ENCODE measurements at places on chromosomes 2 and 18.

- no peak for DNase-seq
Measured at GRCh38 chr18:58887613-58887963, 22.9 kb downstream of the ZNF532 start.

GRCh38 chr2:221605751-221606240, 33.7 kb upstream of the EPHA4 start:
- DNase-seq: no peak

- no peak for DNase-seq
Measured at GRCh38 chr18:48521723-48522122, 17.1 kb upstream of the CTIF start.

DNA sequence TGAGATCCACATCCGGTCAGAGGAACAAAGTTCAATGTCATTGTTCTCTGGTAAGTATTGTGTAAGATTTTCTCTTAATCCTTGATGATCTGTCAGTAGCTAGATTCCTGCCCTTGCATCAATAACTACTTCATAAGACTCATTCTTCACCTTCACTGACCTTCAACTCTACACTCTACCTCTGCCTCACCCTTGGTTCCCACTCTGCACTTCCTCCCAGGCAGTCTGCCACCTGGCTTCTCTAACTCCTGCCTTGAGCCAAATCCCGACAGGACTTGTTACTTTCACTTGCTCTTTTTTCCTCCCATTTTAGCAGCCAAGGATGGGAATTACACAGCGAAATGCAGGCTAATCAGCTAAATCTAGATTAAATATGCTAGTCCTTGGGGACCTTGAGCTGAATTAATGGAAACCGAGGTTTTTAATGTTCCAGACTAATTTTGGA, 190.7 kb downstream of the DLGAP1 start:
- no peak for DNase-seq

GRCh38 chr2:212484563-212485080, 54.0 kb downstream of the ERBB4 start:
- no peak for DNase-seq

DNA sequence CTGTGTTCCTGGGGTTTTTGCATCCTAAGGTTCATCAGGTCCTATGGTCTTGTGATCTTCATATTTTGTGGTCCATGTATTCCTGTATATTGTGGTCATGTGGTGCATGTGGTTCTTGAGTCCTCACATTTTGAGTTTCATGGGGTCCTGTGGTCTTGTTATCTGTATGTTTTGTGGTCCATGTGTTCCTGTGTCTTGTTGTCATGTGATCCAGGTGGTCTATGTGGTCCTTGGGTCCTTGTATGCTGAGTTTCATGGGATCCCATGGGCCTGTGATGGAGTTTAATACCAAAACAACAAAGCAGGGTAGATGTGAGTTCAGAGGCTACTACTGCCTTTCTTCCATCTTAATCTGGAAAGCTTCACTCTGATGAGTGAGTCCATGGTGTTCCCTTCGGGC, 166.4 kb downstream of the TMEM18 start:
- no peak for DNase-seq

GRCh38 chr18:61149786-61150185, 183.4 kb upstream of the CDH20 start:
- DNase-seq: no peak

GRCh38 chr2:82797469-82797868, 1661.6 kb downstream of the SUCLG1 start:
- DNase-seq: no peak

- DNase-seq: no peak
Measured at GRCh38 chr2:218717262-218717661, 6.6 kb downstream of the TTLL4 start.

- DNase-seq: no peak
Measured at GRCh38 chr2:127277028-127277427, 16.9 kb downstream of the ERCC3 start.

DNA sequence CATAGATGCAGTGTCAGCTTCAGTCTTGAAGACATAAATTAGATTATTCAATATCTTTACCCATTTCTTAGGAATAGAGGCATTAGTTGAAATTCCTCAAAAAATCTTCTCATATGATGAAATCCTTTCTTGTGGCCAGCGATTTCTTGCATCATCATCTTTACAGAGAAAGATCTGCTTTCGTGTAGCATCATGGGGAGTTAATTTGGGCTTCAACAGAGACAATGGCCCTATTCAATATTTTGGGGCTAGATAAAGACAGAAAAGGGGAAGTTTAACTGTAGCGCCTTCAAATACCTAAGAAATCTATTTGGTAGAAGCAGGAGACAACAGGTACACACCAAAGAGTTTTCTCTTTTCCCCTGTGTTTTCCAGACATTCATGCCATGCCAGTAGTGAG, 73.8 kb downstream of the TGFA start:
- no peak for DNase-seq

- no peak for DNase-seq
Measured at GRCh38 chr18:12921178-12921577, 26.6 kb upstream of the SEH1L start.

DNA sequence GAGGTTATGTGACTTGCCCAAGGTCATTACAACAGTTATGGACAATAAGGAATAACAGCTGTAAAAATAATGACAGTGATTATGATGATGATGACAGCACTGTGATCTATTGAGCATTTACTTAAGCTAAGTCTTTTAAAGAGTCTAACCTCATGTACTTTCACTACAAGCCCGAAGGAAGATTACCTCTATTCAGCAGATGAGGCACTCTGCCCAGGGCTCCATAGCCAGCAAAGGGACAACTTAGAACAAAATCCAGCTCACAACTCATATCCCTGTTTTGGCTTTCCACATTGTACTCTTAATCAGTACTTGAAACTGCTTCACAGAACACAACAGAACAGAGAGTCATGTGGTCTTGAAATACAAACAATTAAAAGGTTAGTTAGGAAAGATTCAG, 290.2 kb downstream of the ZNF385B start:
- no peak for DNase-seq

GRCh38 chr2:240895656-240896388, at the start of gene MAB21L4:
Gene MAB21L4, minus strand, starts transcription at chr2:240896156. Its CDS starts 159 bp downstream, at chr2:240895997.
- no peak for DNase-seq

DNA sequence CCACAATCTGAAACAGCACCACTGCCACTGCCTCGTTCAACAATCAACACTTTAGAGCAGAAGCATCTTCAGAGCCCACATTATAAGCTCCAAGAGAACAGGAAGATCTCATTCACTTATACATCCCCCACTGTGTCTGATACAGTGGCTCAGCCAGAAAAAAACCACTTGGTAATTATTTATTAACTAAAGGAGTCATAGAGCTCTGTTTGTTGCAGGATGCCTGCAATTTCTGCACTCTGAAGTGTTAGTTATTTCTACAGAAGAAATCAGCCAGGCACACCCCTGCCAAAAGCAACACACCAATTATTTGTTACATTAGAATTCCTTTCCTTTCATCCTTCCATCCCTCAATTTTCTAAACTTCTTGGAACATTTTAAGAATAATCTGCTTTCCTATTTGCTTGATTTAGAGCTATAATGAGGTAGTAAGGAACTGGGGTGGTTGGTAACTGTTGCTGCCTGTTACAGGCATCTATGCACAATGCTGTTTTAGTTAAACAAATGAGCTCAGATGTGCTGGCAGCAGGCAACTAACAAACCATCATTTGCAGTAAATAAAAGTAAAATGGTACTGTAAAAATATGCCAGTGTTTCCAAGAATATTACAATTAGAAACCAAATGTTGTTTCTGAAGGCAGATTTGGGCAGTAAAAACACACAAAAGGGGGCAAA, 59.9 kb downstream of the DYM start:
- DNase-seq: no peak

DNA sequence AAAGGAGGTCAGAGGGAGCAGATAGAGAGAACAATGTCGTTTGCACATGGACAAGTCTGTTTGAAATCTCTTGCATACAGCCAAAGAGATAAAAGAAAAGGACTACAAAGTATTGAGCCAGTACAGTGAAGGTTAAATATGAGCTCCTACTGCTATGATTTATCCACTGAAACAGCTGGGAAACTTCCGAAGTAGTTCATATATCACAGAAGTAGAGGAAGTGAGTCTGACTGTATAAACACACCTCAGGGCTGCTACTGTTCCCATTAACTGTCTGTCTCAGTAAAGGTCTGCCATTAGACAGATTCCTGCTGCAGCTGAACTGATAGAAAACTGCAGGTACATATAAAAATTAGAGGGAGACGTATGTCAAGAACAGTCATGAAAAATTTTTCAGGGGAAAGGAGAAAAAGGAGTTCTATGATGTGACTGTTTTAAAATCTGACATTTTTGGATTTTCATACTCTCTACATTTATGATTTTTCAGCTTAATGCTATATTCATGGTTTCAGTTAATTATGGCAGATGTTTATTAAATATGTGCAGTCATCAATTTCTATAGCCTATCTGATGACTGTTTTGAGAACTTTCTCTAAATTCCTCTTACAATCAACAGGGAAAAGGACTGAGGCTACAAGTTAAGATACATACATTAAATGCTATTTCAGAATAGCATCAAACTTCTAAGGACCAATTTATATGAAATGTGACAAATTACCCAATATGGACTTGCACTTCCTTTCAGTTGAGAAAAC, 364.7 kb downstream of the ERBB4 start:
- no peak for DNase-seq

DNA sequence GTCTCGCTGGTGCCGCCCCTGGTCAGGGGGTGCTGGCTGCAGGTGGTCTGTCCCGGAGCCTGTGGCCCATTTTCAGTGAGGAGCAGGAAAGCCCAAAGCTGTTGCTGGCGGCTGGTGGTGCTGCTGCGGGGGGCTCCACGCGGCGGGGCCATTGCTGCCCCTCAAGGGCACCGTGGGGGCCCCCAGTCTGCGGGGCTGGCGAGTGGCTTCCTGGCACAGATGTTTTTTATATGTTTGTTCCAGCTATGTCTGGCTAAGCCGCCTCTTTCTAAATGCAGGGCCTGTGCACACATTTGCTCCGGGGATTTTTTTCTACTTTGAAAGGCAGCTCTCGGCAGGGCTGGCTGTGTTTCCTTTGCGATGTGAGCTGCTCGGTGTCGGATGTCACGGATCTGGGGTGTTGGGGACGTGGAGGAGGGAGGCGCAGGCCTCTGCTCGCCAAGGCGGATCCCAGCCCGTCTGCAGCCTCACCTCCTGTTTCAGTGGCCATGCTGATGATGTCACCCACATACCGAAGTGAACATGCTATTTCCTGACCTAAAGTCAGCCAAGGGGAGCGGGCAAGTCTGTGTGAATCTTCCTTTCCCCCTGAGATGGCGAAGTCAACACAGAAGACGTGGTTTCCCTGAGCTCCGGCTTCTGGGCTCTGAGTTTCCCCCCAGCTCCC, 112.0 kb upstream of the CTDP1 start:
- DNase-seq: peak; percentile 90

- DNase-seq: no peak
Measured at GRCh38 chr2:65434592-65435241, 2.3 kb upstream of the SPRED2 start.

- DNase-seq: no peak
Measured at GRCh38 chr2:207515671-207516070, 14.1 kb upstream of the CREB1 start.

DNA sequence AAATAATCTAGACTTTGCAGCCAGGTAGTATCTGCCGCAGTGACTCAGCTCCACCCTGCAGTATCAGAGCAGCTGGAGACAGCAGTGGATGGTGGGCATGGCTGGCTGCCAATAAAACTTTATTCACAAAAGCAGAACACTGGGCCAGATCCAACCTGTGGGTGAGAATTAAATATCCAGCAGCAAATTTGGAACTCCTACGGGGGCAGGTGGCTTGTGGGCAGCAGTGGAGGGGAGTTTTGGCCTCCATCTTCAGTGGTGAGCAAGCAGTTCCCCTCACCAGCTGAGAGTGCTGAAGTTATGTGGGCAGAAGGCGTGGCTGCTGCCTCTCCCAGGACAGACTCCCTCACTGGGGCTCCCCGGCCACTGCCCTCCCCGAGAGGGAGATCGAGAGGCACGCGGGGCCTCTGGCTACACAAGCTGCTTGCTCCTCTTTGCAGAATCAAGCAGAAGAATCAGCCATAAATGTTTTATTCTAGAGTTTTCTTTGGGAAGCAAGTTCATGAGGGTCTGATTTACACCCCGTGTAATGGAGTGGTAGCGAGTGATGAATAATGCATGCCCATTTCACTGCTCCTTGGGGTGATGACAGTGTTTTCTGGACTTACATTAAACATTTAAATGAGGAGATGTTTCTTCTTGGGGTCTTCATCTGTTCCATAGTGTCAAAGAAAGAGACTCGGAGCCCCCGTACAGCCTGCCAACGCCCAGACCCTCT, 204.3 kb downstream of the SEPTIN10 start:
- no peak for DNase-seq

- DNase-seq: no peak
Measured at GRCh38 chr2:216850665-216851322, 9.1 kb downstream of the TNP1 start.

GRCh38 chr2:36356298-36356989, 866 bp downstream of the CRIM1 start:
- DNase-seq: no peak

- DNase-seq: no peak
Measured at GRCh38 chr2:59754011-59754735, 799.3 kb downstream of the BCL11A start.

Data from fibroblast of skin of left quadriceps (primary cell).